GDM1 (cell line): ENCODE measurements at places on chromosomes 1 and 21.

DNA sequence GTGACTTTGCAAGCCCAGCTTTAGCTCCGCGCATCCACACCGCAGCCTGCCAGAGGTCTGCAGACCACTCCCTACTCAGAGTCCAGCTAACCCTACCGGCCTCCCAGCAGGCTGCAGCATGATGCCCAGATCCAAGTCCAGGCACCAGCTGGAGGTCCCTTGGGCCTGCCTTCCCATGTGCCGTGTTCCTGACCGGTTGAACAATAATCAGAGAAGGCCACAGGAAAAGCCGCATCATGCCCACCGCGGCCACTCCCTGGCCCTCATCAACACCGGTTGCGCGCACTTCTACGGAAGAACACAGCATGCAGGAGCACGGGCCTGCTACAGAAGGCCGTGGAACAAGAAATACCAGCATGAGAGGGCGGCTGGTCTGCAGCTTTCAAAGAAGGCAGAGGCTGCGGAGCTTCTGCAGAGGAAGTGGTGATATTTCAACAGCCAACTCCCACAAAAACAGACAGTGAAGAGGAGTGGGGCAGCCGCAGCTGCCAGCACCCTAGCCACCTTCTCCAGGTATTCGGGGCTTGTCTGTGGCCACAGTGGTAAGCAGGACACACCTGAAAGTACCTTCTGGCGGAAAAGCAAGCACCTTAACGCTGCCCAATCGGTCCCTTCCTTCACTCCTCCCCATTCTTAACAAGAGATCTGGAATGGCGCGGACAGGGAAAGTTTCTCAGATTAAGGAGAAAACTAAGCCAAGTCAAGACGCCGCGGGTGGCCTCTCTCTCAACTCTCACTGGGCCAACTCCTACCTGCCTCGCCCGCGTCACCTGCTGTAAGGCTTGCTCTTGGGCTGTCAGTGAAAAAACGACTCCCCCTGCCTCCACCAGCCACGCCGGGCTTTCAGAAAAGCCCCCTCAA is 1.5 kb downstream of the PGBD5 start:
- no peak for DNase-seq

DNA sequence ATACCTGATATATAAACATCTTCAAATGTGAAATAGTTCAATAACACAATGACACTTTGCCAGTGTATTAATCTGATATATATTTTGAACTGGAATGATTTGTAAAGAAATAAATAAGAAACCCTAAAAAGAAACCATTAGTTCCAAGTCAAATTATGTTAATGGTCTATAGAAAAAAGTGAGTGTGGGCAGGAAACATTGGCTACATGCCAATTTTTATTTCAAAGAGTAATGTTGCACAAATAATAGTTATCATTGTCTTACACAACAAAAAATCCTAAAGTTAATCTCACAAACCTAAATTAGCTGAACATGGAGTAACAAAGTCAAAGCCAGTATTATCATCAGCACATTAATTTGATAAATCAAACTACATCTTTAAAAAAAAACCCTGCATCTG is 37.9 kb upstream of the BATF3 start:
- no peak for DNase-seq

DNA sequence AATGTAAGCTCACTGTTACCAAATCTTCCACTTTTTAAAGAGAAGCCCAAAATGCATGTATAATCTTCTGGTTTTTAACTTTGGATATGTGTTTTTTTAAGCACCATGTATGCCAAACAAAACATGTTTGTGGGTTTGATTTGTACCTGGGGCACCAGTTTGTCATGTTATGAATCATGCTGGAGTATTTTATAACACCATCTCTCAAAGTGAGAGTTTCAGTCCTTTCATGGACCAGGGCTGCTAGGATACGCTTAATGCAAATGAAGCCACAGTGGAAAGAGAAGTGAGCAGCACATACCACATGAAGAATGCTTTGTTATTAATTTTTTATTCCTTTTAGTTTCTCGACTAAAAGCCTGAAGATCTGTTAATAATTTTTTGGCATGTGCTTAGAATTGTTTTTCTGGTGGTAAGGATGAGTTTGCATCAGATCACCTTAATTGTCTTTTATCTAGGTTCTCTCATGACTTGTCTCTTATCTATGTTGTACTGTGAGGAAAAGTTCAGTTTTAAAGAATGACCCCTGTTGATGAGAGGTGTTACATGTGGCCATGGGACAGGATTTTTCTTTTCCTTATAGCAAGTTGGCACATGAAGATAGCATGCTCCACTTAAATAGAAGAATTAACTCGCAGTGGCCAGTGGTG is 2.0 kb upstream of the RABGAP1L start:
- no peak for DNase-seq

- DNase-seq, result no peak
Observed at GRCh38 chr1:240190881-240191401, 99.3 kb downstream of the FMN2 start.

- DNase-seq, result peak; percentile 36
Observed at GRCh38 chr1:34786521-34787325, 5.7 kb downstream of the GJB3 start.
